ENCODE measurements at places on chromosomes 3 and 15. TPM values are rescaled to one million over a fixed set of nuclear protein-coding genes. Genes with fewer than 3 reads are reported as not detected.
A peak's percentile ranks its signal among the peaks of the same experiment; 100 is the strongest.

- DNase-seq: peak; percentile 83
Observed at GRCh38 chr3:49998326-49998725, 58.4 kb downstream of the RBM6 start.

DNA sequence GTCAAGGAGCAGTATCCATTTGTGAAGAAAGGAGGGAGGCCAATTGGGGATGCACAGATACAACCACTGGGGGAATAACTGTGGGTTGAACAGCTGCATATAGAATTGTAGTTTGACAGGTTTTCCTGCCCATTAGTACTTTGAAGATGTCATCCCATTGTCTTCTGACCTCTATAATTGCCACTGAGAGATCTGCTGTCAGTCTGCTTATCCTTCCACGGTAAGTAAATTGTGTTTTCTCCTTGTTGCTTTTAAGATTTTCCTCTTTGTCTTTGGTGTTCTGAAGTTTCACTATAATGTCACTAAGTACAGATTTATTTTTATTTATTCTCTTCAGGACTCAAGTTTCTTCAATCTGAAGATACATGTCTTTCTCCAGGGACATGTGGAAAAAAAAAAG, 56.6 kb downstream of the MOBP start:
- DNase-seq: no peak

DNA sequence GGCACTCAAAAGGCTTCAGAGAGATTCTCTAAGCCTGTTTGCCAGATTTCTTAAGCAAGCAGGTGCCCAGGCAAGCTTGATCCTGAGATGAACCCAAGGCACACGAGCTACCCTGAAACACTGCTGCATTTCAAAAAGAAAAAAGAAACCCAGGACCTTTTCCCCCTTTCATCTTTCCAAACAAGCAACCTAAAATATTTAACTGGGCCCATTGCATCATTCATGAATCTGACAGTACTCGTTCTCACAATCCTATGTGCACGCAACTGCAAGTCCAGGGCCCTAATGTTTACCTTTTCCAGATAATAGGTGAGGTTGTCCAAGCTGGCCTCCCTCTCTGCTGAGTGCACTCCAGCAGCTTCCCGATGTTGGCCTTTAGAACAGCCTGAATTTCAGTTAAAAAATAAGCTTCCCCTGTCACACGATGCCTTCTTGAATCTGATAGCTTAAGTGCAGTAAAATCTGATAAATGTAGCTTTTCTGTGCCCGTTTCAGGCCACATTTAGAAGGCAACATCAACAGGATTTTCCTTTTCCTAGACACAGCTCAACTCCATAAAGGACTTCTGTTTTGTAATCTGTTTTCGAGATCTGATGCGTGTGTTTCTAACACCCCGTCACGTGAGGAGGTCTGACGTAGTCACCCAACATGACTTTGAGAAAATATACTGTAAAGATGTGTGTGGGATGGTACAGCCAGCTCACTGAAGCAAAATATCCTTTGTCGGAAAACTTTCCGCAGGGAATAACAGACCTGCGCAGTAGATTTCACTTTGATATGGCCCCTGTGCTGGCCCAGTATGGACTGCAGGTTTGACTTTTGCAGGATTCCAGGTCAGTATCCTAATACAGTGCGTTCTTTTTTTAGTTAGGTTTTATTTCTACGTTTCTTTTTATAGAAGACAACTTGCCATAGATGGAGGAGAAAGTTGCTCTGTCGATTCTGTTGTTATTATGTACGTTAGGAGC, 55.1 kb upstream of the RASA2 start:
- DNase-seq: no peak

RBSN gene
- total RNA-seq: 26.8 TPM

DNA sequence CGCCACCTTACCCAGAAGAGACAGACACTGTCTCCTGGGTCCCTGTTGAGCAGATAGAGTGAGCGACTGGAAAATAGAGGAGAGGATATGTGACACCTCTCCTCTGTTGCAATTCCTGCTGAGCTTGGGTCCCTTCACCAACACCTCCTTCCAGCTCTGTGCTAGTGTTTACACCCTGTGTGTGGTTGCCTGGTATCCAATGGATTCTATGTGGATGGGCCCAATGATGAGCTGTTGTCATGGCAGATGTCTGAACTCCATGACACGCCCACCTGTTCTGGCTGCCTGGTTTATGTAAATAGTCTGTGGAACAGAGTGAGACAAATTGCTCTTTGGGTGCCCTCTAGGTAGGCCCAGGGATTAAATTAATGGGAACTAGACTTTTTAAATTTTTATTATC, 23.7 kb downstream of the RBM5 start:
- DNase-seq: no peak

- no peak for DNase-seq
Observed at GRCh38 chr3:150210461-150211110, 197.5 kb upstream of the TSC22D2 start.

CYP1A1 gene
- 2.3 TPM for total RNA-seq

DNA sequence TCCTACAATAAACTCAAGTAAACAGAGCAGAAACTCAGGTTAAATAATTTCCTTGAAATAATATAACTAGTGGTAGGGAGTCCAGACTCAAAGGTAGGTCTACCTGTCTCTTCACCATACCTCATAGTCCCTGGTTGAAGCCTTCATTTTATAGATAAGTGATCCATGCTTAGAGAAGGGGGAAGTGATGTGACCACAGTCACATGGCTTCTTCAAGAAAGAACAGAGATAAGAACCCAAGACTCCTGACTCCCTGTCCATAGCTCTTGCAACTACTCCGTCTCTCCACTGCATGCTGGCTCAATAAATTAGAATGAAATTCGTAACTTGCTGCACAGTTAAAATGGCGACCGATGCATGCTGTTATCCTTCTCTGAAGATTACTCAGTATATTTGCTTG, 11.0 kb upstream of the C15orf61 start:
- no peak for DNase-seq

GRCh38 chr3:121545049-121545573, 677 bp downstream of the POLQ start:
- DNase-seq: peak; percentile 25

PLXNA1 gene
- total RNA-seq: 30.0 TPM

GRCh38 chr15:62519900-62520299, 354.8 kb upstream of the C2CD4B start:
- DNase-seq: no peak

- DNase-seq: no peak
Observed at GRCh38 chr15:93195109-93195508, 106.1 kb upstream of the RGMA start.

DNA sequence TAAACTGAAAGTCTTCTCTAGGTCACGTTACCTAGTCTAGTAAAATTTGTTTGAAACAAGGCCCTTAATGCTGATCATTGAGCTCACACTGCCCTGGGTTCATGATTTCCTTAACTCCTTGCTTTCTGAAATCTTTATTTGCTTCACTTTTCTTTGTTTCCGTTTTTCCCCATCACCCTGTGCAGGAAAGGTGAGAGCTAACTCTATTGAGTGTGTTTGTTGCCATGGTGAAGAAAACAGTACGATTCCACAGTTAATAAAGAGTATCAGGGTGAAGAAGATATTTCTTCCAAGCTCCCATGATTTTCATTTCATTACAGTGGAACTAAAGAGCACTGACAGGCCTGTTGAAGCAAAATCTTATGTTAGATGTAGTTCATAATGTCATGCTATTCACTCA, 276.2 kb downstream of the RAP2B start:
- DNase-seq: no peak

- peak; percentile 80 for DNase-seq
Observed at GRCh38 chr3:112629425-112629824, 11.5 kb downstream of the CCDC80 start.

SLC9C1 gene
- not detected for total RNA-seq

- DNase-seq: no peak
Observed at GRCh38 chr3:50205413-50206276, 574 bp downstream of the SLC38A3 start.

DNA sequence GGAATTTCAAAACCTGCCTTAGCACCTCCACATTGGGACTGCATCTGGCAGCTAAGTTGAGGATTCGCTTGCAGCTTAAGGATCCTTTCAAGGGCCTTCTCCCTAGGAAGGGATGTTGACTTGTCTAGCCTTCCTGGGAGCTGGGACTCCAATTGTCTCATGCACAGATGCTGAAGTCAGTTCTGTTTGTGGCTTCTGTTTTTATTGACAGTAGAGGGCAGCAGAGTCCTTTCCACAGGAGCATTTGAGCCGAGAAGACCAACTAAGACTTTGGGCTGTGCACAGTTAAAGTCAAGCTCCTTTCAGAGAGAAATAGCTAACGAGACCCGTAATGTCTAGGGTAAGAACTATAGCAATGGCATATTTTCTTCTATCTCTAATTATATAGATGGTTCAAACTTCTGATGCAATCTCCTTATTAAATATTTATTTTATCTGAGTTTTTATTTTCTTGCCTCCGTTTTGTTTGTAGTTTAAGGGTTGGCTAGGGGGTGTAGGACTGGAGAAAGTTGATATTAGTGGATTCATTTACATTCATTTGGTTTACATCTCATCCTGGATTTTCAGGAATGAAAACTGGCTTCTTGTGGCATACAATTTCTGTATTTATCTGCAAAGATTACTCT, 59.7 kb upstream of the KBTBD8 start:
- DNase-seq: peak; percentile 55

- DNase-seq: peak; percentile 39
Observed at GRCh38 chr3:119322021-119322834, 28.0 kb downstream of the ARHGAP31 start.

DNA sequence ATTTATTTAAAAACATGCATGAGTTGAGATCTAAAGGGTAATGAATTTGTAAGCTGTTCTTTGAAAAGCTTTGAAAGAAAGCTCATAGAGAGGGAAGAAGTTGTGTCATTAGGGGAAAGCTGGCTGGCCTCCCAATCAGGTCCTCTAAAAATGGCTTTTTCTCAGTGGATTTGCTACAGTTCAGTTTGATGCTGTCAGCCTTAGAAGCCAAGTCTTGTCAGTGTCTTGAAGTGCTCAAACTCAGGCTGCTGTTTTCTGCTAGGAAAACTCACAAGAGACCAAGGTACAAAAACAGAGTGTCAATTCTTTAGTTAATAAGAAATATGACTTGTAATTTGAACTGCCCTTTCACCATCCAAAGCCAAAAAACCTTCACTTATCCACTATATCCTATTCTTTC, 243.8 kb downstream of the OTOL1 start:
- no peak for DNase-seq

ALDH1A3 gene
- total RNA-seq: 5,398 TPM

DNA sequence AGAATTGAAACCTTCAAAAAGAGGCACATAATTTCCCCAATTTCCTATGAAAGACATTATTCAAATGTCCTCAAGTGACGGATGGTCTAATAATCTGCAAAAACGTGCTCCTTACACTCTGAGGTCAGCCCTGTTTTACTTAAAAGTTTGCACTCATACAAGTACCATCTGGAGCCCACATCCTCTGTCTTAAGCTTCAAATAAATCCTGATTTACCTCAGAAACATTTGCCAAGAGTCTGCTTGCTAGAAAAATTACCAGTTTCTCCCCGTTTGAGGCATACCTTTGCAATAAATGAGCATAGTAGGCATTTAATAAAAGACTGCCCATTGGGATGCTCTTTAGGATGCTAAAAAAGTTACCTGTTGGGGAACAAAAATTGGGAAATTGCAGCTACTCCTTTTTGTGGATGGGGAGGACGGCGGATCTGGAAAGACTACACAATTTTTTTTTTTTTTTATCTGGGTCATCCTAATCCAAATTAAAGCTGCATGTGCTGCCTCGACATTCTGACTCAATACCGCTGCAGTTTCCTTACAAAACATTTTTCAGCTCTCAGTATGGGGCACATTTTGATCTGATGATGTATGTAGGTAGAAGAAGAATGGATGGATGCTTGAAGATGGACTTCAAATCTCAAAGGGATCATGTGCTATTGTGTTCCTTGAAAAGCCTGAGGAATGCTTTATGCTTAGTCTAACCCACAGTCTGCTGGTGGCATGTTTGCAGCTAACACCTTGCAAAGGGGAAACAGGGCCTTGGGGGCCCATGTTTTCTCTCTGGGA, 233.7 kb upstream of the ADAMTS9 start:
- DNase-seq: no peak

GRCh38 chr3:177361081-177361938, 164.0 kb upstream of the TBL1XR1 start:
- DNase-seq: no peak

MKRN2OS gene
- 7.9 TPM for total RNA-seq
